ENCODE measurements at places on chromosomes 16 and 17. TPM values are rescaled to one million over a fixed set of nuclear protein-coding genes. Genes with fewer than 3 reads are reported as not detected.

The EVI2A gene
- 0.19 TPM for total RNA-seq

The CDT1 gene
- 12.1 TPM for total RNA-seq

The ZFP3 gene
- 2.0 TPM for total RNA-seq

The TMEM132E gene
- not detected for total RNA-seq

The CTU2 gene
- 36.6 TPM for total RNA-seq

The HP gene
- not detected for total RNA-seq

The SERPINF2 gene
- total RNA-seq = not detected

The TEKT5 gene
- 0.65 TPM for total RNA-seq

The CCL8 gene
- 0.38 TPM for total RNA-seq

The SEPTIN12 gene
- not detected for total RNA-seq

The ABCA9 gene
- total RNA-seq = 8.5 TPM

The HSD17B1 gene
- total RNA-seq = 0.65 TPM

The WNT9B gene
- not detected for total RNA-seq

The SLC7A6OS gene
- total RNA-seq = 14.0 TPM

The MT1M gene
- 0.65 TPM for total RNA-seq

The TMEM238L gene
- total RNA-seq = not detected

The CAVIN1 gene
- 1,287 TPM for total RNA-seq

The COX6A2 gene
- not detected for total RNA-seq

The CES4A gene
- total RNA-seq = 2.0 TPM

The PPM1E gene
- under 0.01 TPM for total RNA-seq

The PTX4 gene
- 0.19 TPM for total RNA-seq

The OR3A3 gene
- total RNA-seq = not detected

The CCDC57 gene
- total RNA-seq = 12.1 TPM

The RTN4RL1 gene
- 0.10 TPM for total RNA-seq

The CBLN1 gene
- not detected for total RNA-seq

The RCVRN gene
- not detected for total RNA-seq

The SPNS2 gene
- 36.3 TPM for total RNA-seq

The ST6GALNAC1 gene
- total RNA-seq = not detected

The TPSD1 gene
- total RNA-seq = not detected

The GPS2 gene
- total RNA-seq = 43.1 TPM

The SLFN12L gene
- total RNA-seq = not detected

The IGF2BP1 gene
- 8.0 TPM for total RNA-seq

The SP2 gene
- total RNA-seq = 2.9 TPM

The ANKRD40CL gene
- total RNA-seq = not detected

The SULT1A2 gene
- total RNA-seq = not detected

The CCT6B gene
- 1.1 TPM for total RNA-seq

The ARL6IP1 gene
- 317 TPM for total RNA-seq

The NPTX1 gene
- 0.29 TPM for total RNA-seq

The FGF11 gene
- 0.65 TPM for total RNA-seq

The PLD6 gene
- total RNA-seq = 3.3 TPM

Measured in vein endothelial cell (primary cell).